Substantia nigra (tissue), 51 donors: ENCODE measurements at places on chromosomes 5 and 9.

DNA sequence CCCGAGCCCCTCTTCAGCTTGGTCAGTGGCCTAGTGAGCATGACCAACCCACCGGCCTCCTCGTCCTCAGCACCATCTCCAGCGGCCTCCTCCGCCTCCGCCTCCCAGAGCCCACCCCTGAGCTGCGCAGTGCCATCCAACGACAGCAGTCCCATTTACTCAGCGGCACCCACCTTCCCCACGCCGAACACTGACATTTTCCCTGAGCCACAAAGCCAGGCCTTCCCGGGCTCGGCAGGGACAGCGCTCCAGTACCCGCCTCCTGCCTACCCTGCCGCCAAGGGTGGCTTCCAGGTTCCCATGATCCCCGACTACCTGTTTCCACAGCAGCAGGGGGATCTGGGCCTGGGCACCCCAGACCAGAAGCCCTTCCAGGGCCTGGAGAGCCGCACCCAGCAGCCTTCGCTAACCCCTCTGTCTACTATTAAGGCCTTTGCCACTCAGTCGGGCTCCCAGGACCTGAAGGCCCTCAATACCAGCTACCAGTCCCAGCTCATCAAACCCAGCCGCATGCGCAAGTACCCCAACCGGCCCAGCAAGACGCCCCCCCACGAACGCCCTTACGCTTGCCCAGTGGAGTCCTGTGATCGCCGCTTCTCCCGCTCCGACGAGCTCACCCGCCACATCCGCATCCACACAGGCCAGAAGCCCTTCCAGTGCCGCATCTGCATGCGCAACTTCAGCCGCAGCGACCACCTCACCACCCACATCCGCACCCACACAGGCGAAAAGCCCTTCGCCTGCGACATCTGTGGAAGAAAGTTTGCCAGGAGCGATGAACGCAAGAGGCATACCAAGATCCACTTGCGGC is 1.8 kb downstream of the EGR1 start:
- no peak for DNase-seq

DNA sequence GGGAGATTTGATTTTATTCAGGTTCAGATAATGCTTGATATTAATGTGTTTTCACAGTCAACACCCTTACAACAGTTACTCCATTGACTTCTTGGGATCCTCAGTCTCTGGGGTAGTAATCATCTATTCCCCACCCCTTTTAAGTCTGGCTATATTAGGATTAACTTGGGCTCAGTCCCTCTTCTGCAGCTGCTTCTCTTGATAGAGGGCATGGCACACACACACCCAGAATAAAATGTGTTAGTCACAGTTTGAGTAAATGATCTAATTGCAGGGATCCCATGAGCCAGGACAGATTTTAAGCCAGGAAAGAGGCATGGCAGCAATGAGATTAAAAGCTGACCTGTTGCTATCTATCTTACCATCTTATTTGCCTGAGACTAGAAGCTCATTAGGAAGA is 53.7 kb upstream of the VLDLR start:
- no peak for DNase-seq

GRCh38 chr5:179166886-179167841 is 107.0 kb downstream of the ZNF354C start:
- no peak for DNase-seq

- no peak for DNase-seq
These were observed 474.2 kb downstream of the GADD45G start for GRCh38 chr9:90078988-90079421.

GRCh38 chr5:131528682-131529081 is 106.3 kb downstream of the RAPGEF6 start:
- DNase-seq, result no peak

DNA sequence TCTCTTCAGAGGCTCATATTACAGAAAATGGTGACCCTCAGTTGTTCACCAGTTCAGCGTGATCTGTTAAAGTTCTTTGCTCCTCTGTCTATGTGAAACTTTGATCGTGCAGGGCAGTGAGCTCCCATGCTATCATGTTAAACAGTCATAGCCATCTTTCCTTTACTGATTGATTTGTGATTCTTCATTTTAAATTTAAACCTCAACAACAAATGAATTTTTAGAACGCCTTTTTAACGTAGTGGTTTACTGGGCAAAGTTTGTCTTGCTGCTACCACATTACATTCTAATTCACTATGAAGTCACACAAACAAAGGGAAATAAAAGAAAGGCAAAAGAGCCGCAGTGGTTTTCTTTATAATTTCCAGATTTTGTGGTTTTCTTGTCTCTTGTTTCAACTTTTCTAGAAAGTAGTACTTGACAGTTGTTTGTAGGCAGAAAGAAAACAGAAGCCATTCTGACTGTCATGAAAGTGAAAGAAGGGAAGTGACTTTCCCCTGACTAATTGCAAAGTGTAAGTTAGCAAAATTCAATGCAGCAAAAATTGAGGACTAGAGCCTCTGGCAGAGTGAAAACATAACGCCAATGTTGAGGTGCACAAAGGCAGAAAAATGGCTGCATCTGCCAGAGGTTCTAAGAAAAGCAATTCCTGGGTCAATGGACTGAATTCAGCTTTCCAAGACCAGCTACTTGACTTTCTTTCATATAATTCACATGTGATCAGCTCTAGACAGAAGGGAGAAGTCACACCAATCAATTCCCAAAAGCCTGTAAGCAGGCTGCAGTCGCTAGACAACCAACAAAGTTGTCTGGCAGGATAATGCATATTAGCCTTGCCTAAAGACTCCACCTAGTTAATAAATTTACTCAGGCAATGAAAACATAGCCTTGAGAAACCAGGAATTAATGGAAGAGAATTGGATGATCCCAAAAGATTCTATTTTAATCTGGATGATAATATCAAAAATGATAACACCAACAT is 7.1 kb upstream of the IFNA6 start:
- DNase-seq, result no peak

GRCh38 chr5:139696894-139697658 is 48.9 kb downstream of the CXXC5 start:
- peak; percentile 60 for DNase-seq

DNA sequence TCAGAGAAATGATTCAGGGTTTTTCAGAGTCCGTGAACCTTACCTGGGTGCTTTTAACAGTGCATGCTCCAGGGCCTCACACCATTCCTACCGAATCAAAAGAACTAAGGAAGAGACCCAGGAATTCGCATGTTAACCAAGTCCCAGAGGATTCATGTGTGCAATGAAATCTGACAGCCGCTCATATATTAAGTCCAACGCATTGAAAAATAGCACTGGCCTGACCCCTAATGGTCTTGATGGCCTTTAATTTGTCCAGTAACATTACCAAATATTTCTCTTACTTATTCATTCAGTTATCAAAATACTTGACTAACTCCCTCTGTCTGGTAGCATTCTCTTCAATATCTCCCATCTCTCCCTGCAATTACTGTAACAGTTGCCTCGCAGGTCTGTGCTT is 55.0 kb upstream of the MARCHF11 start:
- DNase-seq, result no peak

DNA sequence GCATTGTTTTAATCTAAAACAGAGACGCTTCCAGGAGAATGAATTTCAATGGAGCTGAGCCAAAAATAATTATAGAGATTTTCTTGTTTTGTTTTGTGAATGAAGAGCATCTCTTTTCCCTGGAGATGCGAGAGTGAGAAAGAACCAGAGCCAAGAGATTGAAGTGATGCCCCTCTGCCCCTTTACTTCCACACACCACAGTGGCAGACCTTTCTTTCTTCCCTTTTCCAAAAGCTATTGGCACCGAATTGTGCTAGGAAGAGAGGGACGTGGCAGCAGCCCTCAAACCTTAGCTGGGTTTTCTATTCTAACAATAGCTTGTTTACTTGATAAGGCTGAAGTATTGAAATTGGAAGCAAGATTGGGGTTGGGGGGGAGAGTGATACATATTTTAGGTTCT is 133.0 kb upstream of the TMEM161B start:
- no peak for DNase-seq
